Stimulated activated CD4-positive, alpha-beta T cell treated with anti-CD3 and anti-CD28 coated beads, TNF-alpha, amount 100 ng/mL, for 48 hours (primary cell): ENCODE measurements at places on chromosomes 5 and 9.

DNA sequence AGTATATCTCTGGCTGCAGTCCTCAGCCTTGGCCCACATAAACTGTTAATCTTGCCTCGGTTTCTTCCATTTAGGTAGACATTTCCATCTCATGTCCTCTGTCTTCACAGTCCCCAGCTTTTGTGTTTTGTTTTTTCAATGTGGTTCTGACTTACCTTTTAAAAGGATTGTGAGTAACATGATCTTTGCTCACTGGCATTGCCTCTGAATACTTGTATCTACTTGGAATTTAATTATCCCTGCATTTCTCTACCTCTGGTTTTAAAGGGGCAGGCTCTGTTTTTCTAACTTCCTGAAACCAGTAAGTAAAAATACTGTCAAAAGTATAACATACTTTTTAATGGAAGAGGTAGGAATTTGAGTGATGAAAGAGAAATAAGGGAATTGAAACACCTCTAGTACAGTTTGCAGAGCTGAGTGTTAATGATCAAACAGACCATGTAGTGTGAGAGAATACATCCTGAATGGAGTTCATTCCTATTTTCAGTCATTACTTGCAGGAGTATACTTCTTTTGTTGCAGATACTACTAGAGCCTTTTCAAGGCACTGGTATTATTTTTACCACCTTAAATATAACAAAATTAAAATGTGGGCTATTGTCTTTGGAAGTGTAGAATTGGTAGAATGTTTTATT, 62.6 kb downstream of the MTREX start:
- no peak for DNase-seq

DNA sequence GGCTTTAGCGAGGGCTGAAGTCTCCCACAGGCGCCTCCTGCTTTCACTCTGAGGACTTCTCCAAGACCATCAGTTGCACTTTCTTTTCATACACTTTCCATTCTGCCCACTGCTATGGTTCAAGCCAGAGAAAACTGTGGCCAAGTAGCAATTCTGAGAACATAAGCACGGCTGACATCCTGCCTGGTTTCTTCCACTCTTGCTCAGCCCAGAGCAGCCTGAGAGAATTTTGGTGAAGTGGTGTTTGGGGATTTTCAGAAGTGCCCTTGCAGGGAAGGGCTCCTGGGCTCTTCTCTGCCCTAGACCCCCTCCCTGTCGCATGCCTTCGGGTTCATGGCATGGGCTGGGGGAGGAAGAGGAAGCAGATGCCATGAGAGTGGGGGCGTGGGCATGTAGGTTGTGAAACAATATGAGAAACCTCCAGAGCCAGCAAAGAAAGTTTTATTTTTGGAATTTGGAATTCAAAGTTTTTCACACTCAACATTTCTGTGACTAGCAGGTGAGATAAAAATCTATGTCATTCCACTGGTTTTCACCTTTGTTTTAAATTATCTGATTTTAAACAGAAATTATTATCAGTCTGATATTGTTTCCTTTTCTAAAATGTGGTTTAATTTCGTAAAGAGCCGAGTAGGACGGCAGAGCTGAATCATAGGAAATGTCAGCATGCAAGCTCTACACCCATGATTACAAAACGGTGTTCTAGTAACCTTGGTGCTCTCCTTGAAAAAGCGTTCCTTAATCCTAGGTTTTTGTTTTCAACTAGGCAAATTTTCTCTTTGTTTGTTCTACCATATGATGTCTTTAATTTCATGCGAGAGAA, 27.8 kb upstream of the TNFSF8 start:
- peak; percentile 43 for DNase-seq

- no peak for DNase-seq
Observed at GRCh38 chr9:82376677-82377232, 388.2 kb downstream of the SPATA31D1 start.

DNA sequence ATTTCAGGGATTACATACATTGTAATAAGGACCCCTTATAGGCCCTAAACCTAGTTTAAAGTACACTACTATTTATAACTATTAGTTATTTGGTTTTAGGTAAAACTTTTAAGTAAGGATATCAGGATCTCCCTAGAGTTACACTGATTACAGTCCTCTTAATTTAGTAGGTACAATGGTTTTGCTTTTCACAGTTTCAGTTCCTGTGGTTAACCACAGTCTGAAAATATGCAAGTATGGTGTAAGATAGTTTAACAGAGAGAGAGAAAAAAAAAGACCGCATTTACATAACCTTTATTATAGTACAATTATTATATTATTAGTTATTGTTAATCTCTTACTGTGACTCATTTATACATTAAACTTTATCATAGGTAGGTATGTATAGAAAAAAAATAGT, 725.3 kb upstream of the PTPRD start:
- no peak for DNase-seq

DNA sequence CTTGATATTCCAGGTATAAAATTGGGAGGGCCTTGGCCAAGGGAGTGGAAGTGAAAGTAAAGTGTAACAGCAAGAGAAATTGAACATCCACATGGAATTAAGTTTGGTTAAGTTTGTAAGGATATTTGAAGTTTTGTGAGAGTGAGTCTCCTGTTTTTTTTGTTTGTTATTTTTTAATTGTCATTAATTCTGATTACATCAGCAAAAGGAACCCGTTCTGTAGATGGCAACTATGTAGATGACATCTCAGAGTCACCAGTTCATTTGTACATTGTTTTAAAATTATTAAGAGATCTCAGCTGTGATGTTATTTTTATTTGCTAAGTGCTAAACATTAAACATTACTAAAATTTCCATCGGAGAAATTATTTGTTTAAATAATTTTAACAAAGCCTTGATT, 65.2 kb downstream of the XRCC4 start:
- no peak for DNase-seq

DNA sequence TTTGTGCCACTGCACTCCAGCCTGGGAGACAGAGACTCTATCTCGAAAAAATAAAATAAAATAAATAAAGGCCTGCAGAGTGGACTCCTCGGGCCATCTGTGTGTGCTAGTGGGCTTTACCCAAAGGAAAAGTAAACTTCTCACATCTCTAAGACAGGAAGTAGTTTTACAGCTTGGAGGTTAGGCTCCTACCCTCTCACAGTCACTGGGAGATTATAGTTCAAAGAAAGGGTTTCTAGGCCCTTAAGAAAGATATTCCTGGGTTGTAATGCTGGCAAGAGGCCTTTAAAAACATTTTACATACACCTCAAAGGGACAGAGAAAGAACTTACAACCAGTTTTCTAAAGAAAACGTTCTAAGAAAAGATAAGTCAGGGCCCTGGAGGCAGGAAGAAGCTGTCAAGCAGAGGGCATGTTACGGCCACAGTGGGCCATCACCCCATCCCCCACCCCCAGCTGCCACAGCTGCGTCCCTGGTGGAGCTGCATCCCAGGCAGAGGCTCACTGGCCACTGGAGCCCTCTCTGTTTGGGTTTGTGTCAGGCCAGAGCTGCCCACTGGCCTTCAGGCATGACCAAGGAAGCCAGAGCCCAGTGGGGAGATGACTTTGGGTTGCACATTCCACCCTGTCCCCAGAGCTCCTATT, 78.1 kb upstream of the CDK20 start:
- DNase-seq: no peak

- no peak for DNase-seq
Observed at GRCh38 chr5:151320481-151320880, 16.9 kb upstream of the SLC36A3 start.

GRCh38 chr9:136190237-136190601, 14.7 kb downstream of the LHX3 start:
- no peak for DNase-seq

GRCh38 chr5:155915601-155916000, 411.4 kb upstream of the SGCD start:
- no peak for DNase-seq

DNA sequence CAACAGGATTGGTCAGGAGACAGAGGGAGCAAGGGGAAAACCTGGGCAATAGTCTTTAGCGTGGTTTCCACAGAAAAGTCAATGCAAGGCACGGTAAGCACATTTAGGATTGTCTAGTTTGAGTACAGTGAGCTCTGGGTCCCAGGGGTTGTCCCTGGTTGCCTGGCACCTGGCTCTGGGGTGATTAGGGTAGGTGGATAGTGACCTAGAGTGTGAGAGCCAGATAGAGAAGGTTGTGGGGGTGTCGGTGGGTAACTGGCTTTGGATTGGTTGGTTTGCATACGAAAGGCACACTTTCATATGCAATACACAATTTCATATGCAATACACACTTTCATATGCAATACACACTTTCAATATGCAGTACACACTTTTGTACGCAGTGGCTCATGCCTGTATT, 20.1 kb upstream of the GOLM1 start:
- DNase-seq: no peak

DNA sequence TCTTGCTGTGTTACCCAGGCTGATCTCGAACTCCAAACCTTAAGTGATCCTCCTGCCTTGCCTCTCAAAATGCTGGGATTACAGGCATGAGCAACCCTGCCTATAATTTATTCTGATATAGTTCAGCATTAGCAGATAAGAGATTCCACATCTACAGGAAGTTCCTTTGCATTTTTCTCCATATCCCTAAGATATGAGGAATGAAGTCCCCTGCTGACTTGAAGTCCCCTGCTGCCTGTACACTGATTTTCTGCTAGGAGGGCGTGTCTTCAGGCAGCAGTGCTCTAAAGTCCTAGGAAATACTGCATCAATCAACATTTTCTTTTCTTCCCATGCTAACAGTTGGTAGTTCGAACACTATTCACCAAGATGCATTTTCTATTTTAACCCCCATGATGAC, 105.8 kb downstream of the ARHGAP26 start:
- no peak for DNase-seq

DNA sequence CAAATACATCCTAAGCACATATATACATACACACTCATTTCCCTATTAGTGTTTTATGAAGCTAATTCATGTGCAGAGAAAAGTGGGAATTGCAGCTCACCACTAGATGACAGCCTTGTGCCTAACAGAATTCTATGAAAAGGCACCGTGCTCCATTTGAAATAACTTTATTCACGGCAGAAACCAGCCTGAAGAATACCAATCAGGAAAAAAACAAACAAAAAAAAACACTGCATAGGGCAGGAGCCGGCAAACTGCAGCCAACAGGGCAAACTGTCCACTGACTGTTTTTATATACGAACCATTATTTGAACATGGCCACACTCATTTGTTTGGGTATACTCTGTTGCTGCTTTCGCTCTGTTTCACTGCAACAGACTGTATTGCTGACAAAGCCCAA, 33.6 kb downstream of the ERMP1 start:
- no peak for DNase-seq

DNA sequence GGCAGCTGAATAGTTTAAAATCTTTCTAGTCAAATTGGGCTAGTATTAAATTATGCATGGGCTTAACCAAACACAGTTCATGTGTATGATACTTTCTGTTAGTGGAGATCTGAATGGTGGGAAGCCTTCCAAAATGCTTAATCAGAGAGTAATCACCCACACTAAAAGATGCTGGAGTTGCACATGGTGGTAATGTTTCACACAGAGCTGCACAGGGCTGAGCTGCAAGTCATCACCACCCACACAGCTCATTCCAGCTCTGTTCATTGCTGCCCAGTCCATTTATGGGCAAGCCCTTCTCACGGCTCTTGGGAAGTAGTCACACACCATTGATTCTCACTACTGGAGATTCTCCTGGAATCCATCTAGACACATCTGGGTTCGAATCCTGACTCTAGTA, 351.5 kb upstream of the KCNN2 start:
- DNase-seq: no peak

DNA sequence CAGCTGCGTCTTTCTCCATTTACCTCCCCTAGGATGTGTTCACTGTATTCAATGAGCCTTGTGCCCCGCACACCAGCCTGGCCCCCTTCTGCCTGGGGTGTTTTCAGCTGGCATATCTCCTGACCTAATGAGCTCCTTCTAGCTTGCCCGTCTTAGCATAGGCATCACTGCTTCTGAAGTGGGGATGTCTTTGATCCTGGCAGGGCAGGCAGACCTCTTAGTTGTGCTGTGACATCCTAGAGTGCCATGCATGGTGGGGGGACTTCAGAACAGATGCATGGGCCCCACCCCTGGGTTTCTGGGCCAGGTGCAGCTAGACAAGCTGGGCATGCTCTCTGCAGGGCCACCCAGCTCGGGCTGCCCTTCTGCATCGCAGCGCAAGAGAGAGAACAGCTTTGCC, 172.7 kb downstream of the GADD45G start:
- no peak for DNase-seq

GRCh38 chr5:88509403-88509802, 240.8 kb upstream of the TMEM161B start:
- no peak for DNase-seq

GRCh38 chr5:149118463-149118862, 22.8 kb upstream of the ABLIM3 start:
- DNase-seq: no peak

- no peak for DNase-seq
Observed at GRCh38 chr9:82532504-82533180, 530.3 kb downstream of the RASEF start.
